NCI-H1105 treated with DMSO at 0.1 percent for 48 hours (cell line): ENCODE measurements at places on chromosomes 11 and 22.

DNA sequence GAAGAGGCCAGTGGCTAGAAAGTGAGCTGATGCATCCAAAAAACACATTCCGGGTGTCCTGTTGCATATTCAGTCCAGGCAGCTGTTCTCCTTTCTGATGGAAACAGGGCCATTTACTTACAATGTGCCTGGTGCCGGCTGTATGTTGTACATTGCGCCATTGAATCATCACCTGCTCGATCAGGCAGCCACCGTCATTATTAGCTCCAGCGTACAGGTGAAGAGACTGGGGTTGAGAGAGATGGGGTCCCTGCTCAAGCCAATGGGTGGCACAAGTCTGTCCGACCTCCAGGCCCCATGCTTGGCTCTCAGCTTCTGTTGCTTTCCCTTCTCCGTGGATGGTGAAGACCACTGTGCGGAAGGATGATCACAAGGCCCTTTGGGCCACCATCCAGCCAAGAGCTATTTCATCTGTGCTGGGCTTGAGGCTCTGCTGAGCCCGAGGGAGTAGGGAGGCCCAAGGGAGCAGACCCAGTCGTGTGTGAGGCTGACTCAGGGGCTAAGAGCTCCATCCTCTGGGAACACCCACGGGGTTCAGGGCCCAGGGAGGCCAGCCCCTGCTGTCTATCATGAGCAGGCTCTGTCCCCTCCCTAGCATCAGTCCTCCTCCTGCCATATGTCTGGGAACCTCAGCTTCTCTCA, 20.7 kb upstream of the EMID1 start:
- DNase-seq = no peak

GRCh38 chr11:6895010-6895409, 2.7 kb upstream of the OR2D2 start:
- DNase-seq = no peak

- no peak for DNase-seq
These were observed 7.5 kb downstream of the PGM2L1 start for GRCh38 chr11:74390697-74391096.

GRCh38 chr22:33811208-33811607, 109.1 kb downstream of the LARGE1 start:
- DNase-seq = peak; percentile 95

DNA sequence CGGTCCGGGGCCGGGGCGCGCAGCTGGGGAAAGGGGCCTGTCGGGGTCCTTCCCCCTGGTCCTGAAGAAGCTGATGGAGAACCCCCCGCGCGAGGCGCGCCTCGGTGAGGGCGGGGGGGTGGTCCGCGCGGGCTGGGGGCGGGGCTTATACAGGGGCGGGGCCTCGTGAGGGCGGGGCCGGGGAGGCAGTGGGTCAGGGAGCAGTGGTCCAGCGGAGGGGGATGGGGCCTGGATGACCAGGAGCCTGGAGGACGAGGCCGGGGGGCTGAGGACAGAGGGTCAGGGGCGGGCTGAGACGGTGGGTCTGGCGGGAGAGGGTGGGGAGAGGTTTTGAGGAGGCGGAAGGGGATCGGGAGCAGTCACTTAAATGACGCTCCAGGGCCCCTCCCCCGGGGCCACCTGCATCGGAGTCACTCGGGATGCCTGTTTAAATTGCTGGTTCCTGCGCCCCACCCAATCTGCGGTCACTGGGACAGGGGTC, 396 bp downstream of the TEF start:
- DNase-seq = peak; percentile 32

DNA sequence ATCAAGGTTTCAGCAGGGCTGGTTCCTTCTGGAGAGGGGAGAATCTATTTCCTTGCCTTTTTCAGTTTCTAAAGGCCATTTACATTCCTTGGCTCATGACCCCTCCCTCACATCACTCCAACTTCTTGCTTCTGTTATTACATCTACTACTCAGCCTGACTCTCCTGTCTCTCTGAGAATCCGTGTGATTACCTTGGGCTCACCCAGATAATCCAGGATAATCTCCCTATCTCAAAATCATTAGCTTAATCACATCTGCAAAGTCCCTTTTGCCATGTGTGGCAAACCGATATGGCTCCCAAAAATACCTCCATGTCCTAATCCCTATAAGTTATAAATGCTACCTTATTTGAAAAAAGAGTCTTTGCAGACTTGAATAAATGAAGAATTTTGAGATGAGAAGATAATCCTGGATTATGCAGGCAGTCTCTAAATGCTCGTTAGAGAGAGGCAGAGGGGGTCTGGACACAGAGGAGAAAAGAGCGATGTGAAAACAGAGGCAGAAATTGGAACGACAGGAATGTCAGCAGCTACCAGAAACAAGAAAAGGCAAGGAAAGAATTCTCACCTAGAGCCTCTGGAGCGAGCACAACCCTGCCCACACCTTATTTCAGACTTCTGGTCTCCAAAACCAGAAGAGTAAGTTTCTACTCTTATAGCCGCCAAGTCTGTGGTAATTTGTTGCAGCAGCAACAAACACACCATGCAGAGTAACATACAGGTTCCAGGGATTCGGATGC, 23.6 kb upstream of the ARHGAP32 start:
- DNase-seq = no peak

GRCh38 chr22:45966320-45966894, 10.6 kb downstream of the WNT7B start:
- peak; percentile 91 for DNase-seq

DNA sequence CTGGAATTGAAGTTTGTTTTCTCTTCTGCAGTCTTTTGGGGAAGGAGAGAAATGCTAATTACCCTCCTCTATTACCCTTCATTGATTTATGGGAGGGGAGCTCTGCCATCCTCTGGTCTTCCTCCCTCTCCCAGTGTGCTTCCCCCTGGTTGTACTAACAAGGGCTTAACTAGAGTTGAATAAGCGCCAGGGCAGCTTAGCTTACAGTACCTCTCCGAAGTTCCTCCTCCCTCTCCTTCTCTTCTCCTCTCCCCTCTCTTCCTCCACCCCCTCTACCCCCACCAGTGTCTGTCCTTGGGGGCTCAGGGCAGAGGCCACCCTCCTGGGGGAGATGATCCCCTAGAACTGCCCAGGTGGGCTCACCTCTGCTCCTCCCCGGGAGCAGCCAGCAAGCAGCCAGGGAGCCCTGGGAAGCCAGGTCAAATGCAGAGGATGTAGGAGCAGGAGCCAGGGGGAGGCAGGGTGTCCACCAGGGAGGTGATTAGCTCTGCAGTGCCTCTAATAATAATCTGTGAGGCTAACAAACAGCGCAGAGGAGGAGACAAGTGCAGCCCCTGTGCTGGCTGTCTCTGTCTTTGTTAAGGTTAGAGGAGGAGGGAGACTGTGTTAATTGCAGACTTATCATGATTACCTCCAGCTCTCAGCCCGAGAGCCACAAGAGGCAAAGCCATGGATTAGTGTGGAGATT, 191.6 kb upstream of the CADM1 start:
- DNase-seq = peak; percentile 74

GRCh38 chr11:125401746-125402145, 94.3 kb downstream of the FEZ1 start:
- no peak for DNase-seq

- no peak for DNase-seq
These were observed 22.3 kb upstream of the TESMIN start for GRCh38 chr11:68773521-68774193.

DNA sequence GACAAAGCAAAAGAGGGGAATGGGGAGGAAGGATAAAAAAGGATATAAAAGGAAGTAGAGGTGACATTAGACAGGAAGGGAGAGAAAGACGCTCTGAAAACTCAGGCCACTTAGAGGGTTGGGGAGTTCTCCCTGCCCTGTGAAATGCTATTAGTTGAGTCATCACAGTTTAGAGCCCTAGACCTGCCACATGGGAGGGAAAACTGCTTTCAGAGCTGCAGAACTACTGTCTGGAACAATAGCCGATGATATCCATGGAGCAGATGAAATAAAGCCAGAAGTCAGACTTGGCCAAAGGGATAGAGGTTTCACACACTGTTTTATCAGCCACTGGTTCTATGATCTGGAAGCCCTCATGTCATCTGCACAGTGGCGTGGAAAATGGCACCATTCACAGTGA, 157.9 kb downstream of the NCAM1 start:
- no peak for DNase-seq

DNA sequence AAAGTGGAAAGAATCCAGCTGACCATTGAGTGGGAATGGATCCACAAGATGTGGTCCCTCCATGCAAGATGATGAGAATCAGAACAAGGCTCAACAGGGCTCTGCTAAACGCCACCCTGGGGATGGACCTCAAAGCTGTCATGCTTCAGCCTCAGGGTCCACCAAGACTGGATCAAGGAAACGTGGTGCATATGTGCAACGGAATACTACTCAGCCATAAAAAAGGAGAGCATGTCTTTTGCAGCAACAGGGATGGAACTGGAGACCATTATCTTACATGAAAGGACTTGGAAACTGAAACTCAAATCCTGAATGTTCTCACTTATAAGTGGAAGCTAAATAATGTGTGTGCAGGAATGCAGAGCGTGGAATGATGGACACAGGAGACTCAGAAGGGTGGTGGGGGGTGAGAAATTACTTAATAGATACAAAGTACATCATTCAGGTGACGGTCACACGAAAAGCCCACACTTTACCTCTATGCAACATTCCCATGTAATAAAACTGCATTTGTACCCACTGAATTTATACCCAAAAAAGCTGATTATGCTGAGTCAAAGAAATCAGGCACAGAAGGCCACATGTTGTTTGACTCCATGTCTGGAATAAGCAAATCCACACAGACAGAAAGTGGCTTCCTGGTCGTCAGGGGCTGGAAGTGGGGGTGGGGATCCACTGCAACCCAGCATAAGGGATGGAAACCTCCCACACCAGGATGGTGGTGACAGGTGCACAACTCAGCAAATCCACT, 116.1 kb downstream of the SHANK2 start:
- no peak for DNase-seq

- DNase-seq = no peak
These were observed 35.4 kb upstream of the FLI1 start for GRCh38 chr11:128658502-128658901.

DNA sequence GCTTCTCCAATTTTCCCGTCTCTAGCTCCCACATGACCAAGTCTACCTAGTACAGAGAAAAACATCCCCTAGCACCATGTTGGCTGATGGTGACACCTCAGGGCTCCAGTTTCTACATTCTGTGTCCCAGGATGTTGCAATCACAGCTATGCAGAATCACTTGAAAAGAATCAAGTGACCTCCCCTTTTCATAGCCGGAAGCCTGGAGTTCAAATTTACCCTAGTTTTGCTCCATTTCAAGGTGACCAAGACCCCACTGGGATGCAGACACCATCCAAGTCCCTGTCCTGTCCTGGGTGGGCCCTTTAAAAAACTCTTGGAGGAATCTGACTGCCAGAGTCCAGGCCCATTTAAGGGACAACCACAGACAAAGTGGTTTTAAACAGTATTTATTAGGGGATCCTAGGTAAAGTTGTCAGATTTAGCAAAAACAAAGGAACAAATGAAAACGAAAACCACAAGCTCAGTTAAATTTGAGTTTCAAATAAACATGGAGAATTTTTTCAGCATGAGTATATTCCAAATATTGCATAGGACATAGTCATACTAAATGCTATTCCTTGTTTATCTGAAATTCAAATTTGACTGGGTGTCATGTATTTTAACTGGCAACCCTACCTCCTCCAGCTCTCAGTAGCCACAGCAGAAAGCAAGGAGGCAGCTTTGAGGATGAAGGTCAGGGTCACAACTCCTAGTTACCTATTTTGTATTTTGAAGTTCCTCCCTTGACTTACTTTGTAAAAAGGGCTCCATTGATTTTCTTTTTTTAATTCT, 52.4 kb downstream of the MIAT start:
- DNase-seq = no peak

DNA sequence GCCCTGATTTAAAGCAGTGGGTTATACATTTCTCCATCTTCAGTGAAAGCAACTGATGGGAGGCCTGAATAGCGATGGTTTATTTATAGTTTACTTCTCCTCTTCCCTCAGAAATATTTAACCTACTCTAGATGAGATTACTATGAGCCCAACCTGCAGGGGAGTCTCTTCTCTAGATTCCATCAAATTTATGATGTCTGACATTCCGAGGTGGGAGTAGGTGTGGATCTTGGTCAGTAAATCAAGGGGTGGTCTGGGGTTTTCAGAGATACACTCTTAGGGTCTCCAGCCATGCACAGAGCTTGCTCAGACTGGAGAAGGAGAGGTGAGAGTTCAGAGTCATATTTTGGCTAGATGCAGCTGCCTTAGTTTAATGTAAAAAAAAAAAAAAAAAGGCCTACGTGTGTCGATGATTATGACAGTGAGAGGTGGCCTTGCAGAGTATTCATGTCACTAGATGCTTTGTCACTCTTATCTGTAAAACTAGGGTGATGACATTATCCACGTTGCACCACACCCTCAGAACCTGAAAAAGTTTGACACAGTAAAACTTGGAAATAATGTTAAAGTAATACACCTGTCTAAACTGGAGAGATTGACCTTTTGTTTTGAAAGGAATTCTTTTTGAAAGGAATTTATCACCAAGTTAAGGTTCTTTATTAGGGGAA, 81.2 kb downstream of the EXT2 start:
- no peak for DNase-seq

DNA sequence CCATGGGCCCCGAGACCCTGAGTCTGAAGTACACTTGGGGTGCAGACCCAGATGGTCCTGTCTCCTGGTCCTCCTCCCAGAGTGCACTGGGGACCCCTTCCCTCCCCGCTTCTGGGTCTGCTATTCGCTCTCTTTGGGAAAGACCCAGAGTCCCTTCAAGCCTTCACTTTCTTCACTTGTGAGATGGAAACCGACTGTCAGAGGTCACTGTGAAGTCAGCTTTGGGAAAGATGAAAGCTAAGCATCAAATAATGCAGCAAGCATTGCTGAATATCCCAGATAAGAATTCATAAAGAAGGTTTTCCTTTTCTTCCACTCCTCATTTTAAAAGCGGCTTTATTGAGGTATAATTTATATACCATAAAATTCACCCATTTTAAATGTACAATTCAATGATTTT, 105.0 kb upstream of the CSNK2A3 start:
- DNase-seq = no peak

GRCh38 chr22:27804470-27805297, 3.1 kb upstream of the MN1 start:
- DNase-seq = no peak

DNA sequence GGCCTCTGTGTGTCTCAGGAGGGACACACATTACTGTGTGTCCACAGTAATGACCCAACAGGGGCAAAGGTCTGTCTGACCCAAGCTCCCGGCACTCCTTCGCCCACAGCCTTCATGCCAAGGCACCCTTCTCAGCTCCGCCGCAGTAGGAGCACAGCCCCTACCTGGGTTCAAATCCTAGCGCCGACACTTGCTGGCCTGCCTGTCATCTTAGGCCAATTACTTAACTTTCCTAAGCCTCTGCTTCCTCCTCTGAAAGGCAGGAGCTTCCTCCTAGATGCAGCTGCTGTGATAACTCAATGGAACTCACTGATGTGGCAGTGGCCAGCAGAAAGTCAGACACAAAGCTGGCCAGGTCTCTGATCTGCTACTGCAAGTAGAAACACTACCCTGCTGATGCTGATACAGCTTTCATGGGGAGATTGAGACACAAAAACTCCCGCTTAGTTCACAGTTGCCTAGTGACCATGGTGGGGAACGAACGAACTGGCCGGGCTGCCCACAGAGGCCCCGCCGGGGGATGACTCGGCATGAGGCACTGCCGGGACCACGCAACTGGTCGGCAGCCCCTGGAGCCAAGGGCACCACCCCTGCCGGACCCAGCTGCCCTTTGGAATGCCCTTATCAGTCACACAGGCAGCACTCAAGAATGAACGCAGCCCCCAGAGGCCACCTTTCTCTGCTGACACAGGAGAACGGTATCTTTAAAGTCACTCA, 8.1 kb downstream of the EHD1 start:
- no peak for DNase-seq
